Stimulated activated CD8-positive, alpha-beta memory T cell treated with anti-CD3 and anti-CD28 coated beads, Interleukin-7, amount 100 ng/mL, for 48 hours (primary cell): ENCODE measurements at places on chromosomes 7 and 10.

GRCh38 chr7:132750530-132751217, 174.4 kb upstream of the PLXNA4 start:
- no peak for DNase-seq

GRCh38 chr10:88515235-88515634, 67.9 kb downstream of the RNLS start:
- DNase-seq = no peak

- DNase-seq = no peak
Observed at GRCh38 chr7:126411821-126412383, 840.8 kb downstream of the GRM8 start.

- DNase-seq = no peak
Observed at GRCh38 chr7:35232994-35233393, 20.9 kb downstream of the TBX20 start.

DNA sequence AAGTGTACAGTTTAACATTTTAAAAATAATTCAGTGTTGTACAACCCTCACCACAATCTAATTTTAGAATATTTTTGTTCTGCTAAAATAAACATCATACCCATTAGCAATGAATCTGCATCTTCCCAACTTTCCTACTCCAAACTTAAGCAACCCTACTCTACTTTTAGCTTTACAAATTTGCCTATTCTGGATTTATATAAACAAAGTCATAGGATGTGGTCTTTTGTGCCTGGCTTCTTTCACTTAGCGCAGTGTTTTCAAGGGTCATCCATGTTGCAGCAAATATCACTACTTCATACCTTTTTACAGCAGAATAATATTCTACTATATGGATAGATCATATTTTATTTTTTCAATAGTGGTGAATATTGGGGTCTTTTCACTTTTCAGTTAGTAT, 18.9 kb downstream of the CALML3 start:
- DNase-seq = no peak

DNA sequence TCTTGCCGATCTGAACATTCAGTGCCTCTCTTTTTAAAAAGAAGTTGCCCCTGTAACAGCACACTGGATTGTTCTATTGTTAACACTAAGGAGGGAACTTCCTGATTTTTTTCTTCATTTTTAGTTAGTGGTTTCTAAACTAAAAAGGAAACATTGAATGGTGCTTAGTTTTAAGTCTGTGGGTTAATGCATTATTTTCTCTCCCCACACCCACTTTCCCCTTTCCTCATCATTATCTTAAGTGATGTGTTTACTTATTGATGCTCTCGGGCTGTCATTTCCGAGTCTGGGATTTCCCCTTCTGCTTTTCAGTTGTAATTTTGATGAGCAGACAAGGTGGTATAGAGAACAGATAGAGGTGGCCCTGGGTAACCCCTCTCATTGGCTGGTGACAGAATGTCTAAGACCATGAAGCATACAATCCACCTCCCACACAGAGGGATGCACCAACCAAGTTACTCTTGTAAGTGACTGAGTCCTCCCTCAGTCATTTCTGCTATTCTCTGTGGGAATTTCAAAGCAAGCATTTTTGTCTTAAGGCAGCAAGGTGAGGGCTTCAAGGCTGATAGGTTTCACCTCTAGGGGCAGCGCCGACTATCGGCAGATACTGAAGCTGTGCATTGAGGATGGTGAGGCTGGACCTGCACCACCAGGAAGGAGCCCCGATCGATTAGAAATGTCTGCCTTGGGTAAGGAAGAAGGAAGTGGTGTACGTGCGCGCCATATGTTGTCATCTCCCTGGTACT, 49.5 kb downstream of the CHN2 start:
- peak; percentile 73 for DNase-seq

DNA sequence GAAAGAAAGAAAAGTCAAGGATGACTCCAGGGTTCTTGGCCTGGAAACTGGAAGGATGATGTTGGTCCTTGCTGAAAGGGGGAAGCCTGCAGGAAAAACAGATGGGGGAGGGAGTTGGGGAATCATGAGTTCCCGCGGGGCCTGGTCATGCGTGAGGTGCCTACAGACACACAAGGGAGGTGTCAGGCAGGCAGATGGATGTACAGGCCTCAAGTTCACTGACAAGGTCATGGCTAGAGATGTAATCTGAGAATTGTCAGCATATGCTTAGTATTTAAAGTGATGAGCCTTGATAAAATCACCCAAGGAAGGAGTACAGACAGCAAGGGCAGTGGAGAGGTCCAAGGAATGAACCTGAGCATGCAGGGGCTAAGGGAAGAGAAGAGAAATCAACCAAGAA, 46.8 kb downstream of the DLG5 start:
- DNase-seq = no peak

GRCh38 chr7:25261545-25262140, 33.4 kb upstream of the NPVF start:
- DNase-seq = no peak

DNA sequence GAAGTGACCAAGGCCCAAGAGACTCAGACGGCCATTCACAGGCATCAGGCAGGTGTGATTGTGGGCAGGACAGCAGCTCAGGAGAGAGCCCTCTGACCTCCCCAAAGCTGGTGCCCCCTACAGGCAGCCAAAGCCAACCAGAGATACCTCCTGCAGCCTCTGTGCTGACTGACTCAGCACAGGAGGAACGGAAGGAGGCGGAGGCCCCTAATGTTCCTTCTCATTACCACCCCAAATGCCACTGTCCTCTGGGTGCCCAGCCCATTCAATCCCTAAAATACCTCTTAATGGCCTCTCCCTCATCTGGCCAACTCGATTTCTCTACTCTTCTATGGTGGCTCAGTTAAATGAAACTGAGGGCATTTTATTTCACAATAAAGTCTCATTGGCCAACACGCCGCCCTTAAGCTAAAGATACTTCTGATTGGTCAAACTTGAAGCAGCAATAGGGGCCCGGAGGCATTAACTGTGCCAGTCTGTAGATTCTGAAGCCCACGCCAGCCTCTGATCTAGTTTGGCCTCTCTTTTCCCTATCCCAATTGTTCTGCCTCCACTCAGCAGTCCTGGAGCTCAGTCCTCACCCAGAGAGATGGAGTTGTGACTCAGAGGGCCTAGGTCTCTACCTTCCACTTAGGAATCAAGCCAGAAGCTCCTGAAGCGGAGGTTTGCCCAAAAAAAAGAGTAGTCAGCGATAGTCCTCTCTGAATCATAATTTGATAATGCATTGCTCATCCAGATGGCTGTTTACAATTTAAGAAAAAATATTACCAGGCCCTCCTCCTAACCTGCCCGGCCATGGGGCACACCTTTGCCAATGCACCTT, 1.2 kb downstream of the CYREN start:
- peak; percentile 39 for DNase-seq

- no peak for DNase-seq
Observed at GRCh38 chr10:48455392-48456151, 149.1 kb downstream of the MAPK8 start.

DNA sequence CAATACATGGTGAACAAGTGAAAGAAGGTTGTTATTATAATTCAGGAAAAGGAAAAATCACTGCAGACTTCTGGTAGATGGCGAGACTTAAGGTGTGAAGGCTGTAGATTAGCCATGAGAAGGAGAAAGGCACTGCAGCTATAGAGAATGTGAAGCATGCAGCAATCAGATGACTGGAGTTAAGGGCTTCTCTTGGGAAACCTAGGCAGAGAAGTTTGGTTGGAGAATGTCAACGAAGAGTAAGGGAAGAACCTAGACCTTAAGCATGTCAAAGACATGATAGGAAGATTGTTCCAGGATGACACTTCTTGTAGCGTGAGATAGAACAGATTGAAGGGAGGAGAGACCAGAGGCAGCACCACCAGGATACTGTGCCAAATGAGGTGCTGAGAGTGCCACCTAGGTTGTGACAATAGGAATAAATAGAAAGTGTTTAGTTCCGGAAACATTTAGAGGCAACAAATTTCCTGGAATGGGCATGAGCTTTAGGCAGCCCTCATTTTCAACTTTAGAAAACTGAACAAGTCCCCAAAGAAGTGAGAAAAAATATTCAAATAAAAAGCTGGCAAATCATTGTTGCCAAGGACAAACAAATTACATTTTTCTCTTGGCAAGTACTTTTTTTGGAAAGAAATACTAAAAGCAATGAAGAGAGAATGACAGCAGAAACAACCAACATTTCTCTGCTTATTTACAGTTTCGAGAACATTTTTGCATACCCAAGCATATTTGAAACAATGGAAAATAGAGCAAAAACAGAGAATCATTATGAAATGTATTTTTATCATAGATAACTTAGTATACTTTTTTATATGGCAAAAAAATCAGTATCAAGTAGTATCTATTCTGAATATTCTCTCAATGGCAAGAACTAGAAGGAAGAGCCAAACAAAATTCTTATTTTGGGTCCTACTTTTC, 4.9 kb downstream of the LRRC17 start:
- no peak for DNase-seq

DNA sequence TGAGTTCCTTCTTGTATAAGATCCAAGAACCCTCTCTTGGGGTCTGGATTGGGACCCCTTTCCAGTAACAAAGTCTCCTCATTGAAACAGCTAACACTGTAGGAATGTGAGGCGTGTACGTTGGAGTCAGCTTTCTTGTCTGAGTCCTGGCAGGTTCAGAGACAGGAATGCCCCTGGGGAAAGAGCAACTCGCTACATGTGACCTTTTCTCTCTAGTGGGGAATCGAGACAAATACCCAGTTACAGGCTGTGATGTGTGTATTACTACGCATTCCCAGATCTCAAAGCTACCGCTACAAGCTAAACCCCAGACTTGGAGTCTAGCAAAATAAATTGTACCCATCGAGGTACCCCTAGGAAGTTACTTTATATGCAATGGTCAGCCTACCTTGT, 85.6 kb upstream of the FRMD4A start:
- no peak for DNase-seq

- no peak for DNase-seq
Observed at GRCh38 chr7:54788664-54789063, 29.7 kb upstream of the SEC61G start.

GRCh38 chr10:73887294-73888039, 13.1 kb upstream of the CAMK2G start:
- no peak for DNase-seq

GRCh38 chr10:117222552-117222951, 18.4 kb upstream of the SLC18A2 start:
- no peak for DNase-seq

- no peak for DNase-seq
Observed at GRCh38 chr10:126570621-126571602, 99.6 kb downstream of the C10orf90 start.

GRCh38 chr10:55400075-55400849, 599.2 kb upstream of the PCDH15 start:
- no peak for DNase-seq

DNA sequence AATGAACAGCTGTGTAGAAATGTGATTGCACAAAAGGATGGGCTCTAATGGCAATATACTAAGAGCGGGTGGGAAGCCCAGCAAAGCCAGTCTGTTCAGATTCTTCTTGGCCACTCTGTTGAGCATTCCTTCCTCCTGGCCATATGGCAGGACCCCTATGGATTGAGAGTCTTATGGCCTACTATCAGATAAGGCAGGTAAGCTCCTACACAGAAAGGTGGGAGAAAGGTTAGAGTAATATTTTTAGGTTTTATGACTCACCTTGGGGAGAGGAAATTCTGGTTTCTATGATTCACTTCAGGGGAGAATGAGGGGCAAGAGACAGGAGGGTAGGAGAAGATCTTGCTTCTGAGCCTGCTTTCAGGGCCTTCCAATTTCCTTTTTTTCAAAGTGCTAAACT, 15.1 kb upstream of the AKR1B10 start:
- DNase-seq = no peak

DNA sequence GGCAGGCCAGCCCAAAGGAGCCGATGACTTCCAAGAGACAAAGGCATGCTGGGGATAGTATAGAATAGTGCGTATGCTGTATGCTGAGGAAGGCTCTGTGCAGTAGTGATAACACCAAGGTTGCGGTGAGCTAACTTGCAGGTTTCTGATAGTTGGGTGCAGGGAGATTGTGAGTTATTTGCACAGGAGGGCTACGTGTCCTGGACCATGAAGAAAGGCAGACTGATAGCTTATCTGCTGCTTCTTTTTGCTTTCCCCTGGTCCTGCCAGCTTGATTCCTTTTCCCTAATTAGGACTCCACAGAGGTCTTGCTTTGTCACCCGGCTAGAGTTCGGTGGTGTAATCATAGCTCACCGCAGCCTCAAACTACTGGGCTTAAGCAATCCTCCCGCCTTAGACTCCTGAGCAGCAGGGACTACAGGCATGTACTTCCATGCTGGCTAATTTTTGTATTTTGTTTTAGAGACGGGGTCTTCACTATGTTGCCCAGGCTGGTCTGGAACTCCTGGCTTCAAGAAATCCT, 43.9 kb upstream of the ARHGAP12 start:
- no peak for DNase-seq

DNA sequence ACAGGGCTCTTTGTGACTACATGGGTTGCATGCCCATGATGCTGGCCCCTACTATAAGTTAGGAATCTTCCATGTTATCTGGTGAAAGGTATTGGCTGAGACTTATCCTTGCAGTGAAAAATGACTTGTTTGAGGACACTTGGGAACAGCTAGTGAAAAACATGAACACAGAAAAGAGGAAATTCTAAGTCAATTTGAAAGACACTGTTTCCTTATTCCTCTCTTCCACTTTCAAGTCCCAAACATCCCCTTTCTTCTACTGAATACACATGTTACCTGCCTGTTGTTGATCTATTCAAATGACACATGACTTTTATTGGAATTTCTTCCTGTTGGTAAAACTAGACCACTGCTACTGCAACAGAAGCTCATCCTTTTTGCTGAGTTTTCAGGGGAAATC, 29.5 kb upstream of the PRKCQ start:
- DNase-seq = no peak

DNA sequence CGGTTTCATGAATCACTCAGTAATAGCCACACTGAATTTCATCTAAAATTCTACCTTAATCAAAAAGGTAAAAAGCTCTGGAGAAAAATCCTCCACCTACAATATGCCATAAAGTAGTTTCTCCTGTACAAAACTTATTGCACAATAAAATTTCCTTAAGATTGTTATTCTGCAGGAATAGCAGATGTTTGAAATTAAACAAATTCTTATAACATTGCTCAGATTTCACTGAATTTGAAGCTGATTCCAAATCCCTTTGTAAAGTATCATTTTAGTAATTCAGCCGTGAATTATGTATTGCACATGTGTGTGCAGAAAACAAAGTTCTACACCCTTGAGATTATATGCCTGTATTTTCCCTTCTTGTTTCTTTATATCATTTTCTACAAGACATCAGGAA, 123.8 kb downstream of the AMPH start:
- DNase-seq = no peak

DNA sequence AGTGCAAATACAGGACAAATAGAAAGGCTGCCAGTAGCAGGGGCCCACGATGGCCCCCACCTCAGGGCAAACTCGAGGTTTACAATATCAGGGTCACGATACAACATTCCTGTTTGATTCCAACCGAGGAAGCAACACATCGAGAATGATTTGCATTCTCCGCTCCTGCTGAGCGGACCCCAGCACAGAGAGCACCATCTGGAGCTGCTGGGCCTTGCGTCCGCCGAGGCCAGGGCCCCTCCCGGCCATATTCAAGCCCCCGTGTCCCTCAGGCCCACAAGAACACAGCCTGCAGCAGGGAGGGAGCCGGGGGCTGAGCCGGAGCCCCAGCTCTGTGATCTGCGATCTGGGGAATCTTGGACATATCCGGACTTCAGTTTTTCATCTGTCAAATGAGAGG, 84.3 kb downstream of the PRKAG2 start:
- DNase-seq = no peak

- DNase-seq = no peak
Observed at GRCh38 chr10:104446151-104446550, 92.5 kb downstream of the CFAP58 start.

GRCh38 chr7:100545360-100546128, 6.5 kb downstream of the AGFG2 start:
- DNase-seq = peak; percentile 53
